Lung microvascular endothelial cell (primary cell): ENCODE measurements at places on chromosomes 3 and 15.

DNA sequence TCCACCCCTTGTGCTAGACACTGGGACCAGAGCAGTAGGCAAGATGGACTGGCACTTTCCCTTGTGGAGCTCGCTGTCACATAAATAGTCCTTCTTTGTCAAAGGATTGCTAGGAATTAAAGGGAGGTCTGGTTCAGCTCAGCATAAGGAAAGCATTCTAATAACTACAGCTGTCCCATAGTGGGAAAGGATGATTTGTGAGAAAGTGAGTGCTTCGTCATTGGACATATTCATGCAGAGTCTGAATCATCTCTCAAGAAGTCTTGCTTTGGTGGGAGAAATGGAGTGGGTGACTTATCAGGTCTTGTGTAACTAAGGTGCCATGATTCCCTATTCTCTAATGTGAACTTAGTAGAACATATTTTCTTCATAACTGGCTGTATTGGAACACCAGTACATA is 14.7 kb downstream of the PPARG start:
- no peak for DNase-seq

DNA sequence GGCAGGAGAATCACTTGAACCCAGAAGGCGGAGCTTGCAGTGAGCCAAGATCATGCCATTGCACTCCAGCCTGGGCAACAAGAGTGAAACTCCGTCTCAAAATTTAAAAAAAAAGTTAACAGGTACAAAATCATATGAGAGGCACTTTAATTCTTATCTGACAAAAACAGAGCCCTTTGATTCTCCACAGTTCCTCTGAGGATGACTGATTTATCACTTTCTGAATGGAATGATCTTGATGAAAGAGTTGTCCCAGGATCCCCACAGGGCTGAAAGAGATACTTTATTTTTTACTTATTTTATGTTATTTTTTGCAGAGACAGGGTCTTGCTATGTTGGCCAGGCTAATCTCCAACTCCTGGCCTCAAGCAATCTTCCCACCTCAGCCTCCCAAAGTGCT is 4.0 kb downstream of the LHFPL4 start:
- DNase-seq: no peak

DNA sequence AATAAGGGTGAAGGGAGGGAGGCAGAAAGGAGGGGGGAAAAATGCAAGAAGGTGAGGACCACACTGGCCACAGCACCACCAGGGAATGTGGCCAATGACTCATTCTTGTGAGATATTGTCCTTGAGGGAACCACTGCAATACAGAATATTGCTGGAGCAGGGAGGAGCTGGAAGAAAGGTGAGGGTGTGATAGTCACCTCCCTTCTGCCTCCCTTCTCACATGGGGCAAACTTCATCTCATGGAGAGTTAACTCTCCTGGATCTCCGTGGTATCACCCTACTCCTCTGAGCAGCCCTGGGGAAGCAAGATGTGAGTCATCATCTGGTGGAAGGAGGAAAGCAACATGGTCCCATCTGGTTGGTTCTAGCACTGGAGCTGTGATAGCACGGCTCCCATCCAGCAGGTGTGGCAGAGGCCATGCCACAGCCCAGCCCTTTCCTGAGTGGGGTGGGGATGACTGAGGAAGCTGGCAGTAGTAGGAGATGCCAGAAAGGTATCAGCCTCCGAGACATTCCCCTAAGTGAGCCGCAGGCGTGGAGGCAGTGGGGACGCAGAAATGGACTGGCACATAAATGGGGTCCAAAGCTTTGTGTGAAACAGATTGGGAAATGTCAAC is 115.9 kb upstream of the LPP start:
- no peak for DNase-seq

DNA sequence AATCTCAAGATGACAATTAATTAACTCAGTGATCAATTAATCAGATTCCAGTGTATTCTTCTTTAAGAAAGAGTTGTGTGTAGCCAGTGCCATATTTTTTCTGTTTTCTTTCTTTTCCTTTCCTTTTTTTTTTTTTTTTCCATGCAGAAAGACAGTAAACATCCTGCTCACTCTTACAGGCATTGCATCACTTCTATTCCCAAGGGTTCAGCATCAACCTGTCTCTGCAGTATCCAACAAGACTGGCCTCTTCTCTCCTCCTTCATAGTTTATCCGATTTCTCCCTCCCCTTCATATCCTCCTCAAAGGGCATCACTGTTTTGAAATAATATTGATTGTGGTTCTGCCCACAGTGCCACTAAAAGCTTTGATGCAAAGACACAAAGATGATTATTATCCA is 17.0 kb upstream of the SLC9A9 start:
- DNase-seq: no peak

GRCh38 chr3:112817271-112817670 is 29.4 kb downstream of the CD200R1L start:
- no peak for DNase-seq

GRCh38 chr3:137970914-137971831 is 38.8 kb upstream of the CLDN18 start:
- DNase-seq: peak; percentile 63

GRCh38 chr15:39438260-39438659 is 142.6 kb upstream of the THBS1 start:
- DNase-seq: no peak

DNA sequence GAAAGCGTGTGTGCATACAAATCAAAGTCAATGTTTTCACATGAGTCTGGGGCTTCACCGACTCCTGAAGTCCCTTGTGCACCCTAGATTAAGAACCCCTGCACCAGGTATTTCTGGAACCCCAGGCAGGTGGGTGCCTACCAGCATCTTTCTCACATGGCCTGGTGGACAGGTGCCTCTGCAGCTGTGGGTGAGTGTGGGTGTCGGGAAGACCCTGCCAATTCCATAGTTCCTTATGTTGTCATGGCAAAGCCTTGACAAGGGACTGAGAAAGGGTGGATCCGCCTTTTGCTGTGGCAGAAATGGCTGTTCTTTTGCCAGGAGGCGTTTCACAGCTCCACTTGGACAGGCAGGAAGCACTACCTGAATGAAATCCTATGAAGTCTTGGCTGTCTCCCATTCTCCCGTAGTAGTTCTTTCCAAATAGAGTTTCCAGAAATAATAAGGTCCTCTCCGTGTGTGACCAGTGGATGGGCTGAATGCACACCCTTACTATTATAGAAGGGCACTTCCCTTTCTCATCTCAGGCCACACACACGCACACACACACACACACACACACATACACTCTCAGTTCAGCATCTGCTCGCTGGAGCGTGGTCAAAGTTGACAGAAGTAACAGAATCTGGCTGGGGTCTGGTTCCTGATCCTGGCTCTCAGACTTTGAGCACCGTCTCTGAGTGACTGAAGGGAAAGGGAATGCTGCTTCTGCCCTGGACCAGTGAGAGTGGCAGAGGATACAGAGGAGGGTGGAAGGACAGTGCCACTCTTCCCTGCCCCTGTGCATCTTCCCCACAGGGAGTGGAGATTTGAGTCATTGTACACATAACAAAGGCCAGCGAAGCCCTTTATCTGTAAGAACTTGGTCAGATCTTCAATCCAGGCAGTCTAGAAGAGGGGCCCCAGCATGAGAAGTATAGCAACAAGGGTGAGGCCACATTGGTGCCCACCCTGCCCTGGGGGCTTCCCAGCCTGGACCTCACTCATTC is 38.7 kb downstream of the PDIA5 start:
- DNase-seq: no peak

DNA sequence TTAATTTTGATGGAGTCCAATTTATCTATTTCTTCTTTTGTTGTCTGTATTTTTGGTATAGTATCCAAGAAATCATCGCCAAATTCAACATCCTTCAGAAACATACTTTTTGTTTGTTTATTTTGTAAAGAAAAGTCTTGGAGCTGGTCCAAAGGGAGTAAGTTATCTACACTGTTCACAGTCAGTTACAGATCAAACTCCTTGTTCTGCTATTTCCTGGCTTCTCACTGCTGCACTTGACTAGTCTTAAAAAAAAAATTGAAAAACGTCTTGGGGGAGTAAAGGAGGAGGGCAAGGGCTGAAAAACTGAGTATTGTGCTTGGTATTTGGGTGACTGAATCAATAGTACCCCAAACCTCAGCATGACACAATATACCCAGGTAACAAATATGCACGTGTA is 105.6 kb downstream of the NFKBIZ start:
- peak; percentile 30 for DNase-seq

GRCh38 chr15:66940368-66940767 is 125.0 kb upstream of the SMAD3 start:
- DNase-seq: peak; percentile 56

GRCh38 chr15:79516155-79516554 is 84.0 kb downstream of the MINAR1 start:
- no peak for DNase-seq

DNA sequence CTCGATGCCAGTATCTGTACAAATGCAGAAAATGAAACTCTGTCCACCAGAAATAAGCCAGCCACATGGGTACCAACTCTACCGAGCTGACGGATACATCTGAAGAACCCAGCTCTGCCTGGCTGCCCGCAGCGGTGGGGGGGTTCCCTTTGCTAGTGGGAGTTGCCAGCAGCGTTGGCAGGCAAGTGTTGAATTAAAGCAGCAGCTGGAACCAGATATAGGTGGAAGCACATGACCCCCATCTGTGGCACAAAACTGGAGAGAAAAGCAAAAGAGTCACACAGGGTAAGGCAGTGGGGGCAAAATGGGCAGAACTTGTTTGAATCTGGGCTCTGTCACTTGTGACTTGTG is 17.9 kb downstream of the CRYGS start:
- no peak for DNase-seq

GRCh38 chr15:59567324-59567723 is 44.3 kb upstream of the GCNT3 start:
- DNase-seq: no peak

GRCh38 chr3:169508426-169508825 is 155.1 kb downstream of the MECOM start:
- no peak for DNase-seq

DNA sequence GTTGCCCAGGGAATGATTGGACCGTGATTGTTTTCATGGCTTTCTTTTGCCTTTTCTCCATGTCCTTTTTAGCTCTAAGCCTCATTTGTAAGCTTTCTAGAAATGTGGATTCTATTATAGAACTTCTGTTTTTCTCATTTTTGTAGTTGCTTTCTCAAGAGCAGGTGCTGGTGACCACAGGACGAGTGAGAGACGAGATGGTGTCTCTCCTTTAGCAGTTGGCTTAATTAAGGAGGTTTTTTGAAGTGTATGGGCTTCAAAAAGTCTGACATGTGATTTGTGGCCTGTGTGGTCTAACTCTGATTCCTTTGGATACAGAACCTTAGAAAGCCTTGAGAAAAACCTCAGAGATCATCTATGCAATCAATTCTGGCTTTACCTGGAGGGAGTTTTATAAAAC is 292.8 kb downstream of the LPP start:
- DNase-seq: no peak

- no peak for DNase-seq
Measured at GRCh38 chr15:48333540-48333939, 2.3 kb downstream of the DUT start.

GRCh38 chr15:84600331-84600686 is 500 bp upstream of the ZSCAN2 start:
- peak; percentile 89 for DNase-seq

DNA sequence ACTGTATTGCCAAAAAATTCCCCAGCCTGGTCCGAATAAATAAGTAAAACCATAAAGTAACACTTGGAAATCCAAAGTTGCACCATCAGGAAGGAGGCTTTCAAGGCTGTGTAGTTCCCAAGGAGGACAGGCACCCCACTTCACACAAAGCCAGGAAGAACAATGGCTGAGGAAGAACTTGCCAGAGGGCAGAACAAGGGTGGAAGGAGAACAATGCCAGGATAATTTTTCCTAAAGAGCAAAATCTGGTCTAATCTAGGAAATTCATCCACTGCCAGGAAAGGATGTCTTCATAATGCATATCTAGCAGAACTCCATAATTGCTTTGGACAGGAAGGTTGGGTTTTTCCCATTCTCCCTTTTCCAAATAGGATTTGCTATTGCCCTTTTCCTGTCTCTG is 15.7 kb upstream of the ARID3B start:
- DNase-seq: peak; percentile 71

GRCh38 chr15:79311901-79312553 is 1.1 kb downstream of the TMED3 start:
- DNase-seq: no peak

GRCh38 chr3:149581248-149581647 is 76.6 kb downstream of the WWTR1 start:
- DNase-seq: no peak

DNA sequence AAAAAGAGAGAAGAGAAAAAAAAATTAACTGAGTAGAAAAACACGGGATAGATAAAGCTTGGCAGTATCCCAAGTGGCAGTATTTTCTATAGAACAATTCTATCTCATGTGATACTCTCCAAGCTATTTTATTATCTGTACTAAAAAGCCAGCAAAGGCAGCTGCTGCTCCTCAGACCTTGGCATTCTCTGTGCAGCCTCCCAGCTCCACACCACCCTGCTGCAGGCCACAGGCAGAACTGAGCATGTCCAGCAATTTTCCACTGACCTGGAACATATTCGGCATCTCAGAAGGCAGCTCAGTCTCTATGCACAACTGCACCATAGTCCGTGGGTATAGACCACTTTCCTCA is 1161.4 kb downstream of the IGSF11 start:
- no peak for DNase-seq

DNA sequence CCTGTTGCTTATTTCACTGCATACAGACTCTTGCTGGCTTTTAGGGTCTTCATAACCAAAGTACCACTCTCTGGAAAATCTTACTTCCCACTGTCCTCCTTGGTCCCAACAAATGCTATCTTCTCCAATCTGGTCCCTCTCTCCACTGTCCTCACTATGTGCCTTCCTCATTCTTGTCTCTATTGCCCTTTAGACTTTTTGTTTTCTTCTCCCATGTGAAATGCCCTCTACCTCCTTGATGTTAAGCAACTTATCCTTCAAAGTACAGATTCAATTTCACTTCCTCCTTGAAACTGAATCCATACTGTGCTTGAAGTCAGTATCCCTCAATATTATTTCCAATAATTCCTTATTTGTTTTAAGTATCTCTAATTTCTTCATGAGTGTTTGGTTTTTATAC is 60.8 kb downstream of the CGGBP1 start:
- DNase-seq: no peak

- no peak for DNase-seq
Measured at GRCh38 chr15:62326460-62327011, 161.5 kb upstream of the C2CD4B start.

GRCh38 chr3:194087995-194088855 is 47.7 kb upstream of the HES1 start:
- no peak for DNase-seq

DNA sequence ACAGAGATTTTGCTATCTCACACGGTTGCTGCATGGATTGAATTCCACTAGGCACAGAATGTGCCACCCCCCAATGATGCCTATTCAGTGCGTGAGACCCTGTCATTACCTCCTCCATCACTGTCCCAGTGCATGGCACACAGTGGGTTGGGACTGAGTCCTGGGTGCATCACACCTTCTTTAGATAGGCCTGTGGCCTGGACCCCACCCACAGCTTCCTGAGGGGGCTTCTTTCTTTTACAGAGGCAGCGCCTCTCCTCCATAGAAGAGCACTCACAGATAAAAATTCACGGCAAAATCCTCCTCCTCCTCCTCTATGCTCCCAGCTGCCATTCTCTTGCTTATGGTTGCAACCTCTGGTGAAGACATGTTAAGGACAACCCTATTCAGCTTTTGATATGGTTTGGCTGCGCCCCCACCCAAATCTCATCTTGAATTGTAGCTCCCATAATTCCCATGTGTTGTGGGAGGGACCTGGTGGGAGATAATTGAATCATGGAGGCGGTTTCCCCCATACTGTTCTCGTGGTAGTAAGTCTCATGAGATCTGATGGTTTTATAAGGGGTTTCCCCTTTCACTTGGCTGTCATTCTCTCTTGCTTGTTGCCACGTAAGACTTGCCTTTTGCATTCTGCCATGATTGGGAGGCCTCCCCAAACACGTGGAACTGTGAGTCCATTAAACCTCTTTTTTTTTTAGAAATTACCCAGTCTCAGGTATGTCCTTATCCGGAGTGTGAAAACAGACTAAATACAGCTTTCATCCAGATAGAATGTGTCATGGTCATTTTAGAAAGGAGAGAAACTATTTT is 147.6 kb downstream of the KLF13 start:
- DNase-seq: no peak
